PC-9 (cell line): ENCODE measurements at places on chromosomes 5 and 9. TPM values are rescaled to one million over a fixed set of nuclear protein-coding genes. Genes with fewer than 3 reads are reported as not detected.

GRCh38 chr9:133536080-133536479, 1.6 kb downstream of the ADAMTSL2 start:
- H3K36me3 ChIP-seq: no peaks in the 10 kb centered on the region
- no peaks in the 10 kb centered on the region for H3K4me1 ChIP-seq
- H3K27ac ChIP-seq: no peak overlapping the region

DNA sequence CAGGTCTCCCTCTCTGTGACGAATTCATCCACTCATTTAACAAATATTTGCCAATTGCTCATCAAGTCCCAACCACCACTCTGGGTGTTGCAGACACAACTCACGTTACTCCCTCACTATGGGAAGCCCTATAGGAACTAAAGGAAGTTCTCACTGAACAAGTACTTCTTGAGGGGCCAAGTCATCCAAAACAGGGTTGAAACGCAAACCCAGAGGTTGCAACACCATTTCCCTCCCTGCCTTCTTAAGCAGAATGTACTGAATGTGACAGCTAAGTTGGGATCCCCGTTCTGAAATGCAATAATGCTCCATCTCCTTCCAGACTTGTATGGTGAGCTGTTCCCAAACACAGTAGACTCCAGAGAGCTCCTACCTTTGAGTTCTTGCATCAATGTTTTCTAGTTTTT, 34.3 kb downstream of the EPB41L4B start:
- DNase-seq: peak; percentile 77
- peak overlapping the region; percentile 61 for H3K27ac ChIP-seq
- peaks cover 32% of the 10 kb centered on the region for H3K4me1 ChIP-seq

DNA sequence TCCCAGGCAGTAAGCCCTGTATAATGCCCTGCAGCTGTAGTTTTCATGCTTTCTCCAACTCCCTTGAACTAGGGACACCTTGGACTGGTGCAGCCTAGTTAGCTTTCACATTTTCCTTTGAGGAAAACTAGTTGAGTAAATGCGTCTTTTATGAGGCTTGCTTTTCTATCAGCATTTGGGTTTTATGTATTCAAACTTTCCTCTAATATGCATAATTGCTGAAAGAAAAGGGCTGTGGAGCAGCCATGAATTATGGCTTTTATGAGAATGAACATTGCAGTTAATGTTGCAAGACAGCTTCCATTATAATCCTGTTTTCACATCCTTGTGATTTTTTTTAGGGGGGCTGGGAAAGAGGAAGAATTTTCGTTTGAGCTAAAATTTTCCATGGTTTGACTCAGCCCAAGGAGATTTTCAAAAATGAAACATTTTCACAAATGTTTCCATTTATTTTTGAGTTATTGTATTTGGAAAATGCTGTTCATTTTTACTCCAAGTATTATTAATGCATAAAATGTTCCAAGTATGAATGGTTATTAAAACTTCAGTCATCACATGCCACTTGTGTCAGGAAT, 57.9 kb upstream of the PPP3R2 start:
- no peak overlapping the region for H3K4me3 ChIP-seq
- no peak for DNase-seq
- H3K36me3 ChIP-seq: no peaks in the 10 kb centered on the region
- H3K4me1 ChIP-seq: no peaks in the 10 kb centered on the region
- H3K27me3 ChIP-seq: no peaks in the 10 kb centered on the region
- H3K27ac ChIP-seq: no peak overlapping the region

DNA sequence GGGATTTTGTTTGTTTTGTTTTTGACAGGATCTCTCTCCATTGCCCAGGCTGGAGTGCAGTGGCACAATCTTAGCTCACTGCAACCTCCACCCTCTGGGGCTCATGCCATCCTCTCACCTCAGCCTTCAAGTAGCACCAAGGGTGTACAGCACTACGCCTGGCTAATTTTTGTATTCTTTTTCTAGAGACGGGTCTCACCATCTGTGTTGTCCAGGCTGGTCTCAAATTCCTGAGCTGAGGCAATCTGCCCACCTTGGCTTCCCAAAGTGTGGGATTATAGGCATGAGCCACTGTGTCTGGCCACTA, 7.3 kb downstream of the GCNT1 start:
- H3K27ac ChIP-seq: no peak overlapping the region
- no peak for DNase-seq
- H3K4me3 ChIP-seq: no peak overlapping the region
- no peaks in the 10 kb centered on the region for H3K4me1 ChIP-seq
- no peaks in the 10 kb centered on the region for H3K27me3 ChIP-seq

DNA sequence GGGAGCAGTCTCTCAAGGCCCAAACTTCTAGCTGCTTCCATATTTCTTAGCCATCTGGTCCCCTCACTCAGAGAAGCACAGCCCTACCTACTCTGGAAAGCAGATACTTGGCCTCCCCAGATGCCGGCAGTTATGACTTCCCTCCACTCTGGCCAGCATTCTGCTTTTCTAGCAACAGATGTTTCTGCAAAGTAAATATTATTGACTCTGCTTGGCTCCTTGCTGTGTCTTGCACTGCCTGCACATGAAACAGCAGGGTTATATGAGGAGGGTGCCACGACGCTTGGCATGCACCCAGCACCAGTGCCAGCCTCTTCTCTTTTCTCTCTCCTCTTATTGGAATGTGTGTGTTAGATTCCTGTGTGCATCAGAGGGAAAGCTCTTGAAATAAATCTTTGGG, 99.7 kb downstream of the ARHGAP26 start:
- peaks cover 55% of the 10 kb centered on the region for H3K4me1 ChIP-seq
- no peaks in the 10 kb centered on the region for H3K36me3 ChIP-seq
- no peak overlapping the region for H3K4me3 ChIP-seq
- no peak overlapping the region for H3K27ac ChIP-seq
- no peaks in the 10 kb centered on the region for H3K27me3 ChIP-seq

DNA sequence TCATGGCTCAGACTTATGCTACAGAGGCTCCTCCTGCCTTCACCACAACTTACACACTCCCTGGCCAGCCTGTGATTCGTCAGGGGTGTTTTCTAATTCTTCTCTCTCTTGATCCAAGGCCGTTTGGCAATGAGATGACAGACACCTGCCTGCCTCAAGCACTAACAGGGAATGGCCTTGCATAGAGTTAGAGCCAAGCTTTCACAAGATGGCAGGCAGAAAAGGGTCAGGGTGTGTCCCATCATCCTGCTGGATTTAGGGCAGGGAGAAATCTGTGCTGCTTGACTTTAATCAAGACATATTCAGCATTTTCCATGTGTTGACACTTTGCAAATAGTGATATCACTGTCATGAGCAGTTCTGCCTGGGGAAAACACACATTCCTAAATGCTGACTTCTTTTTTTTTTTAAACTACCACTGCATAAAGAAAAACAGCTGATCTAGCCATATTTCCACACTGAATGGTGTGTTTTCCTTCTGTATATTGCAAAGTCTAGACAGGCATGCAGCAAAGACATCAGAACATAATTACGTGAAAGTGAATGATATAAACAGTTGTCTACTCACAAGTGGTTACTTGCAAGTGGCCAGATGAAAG, 95.0 kb upstream of the SLC25A48 start:
- H3K36me3 ChIP-seq: no peaks in the 10 kb centered on the region
- peaks cover 65% of the 10 kb centered on the region for H3K27me3 ChIP-seq
- DNase-seq: no peak
- H3K27ac ChIP-seq: no peak overlapping the region

DNA sequence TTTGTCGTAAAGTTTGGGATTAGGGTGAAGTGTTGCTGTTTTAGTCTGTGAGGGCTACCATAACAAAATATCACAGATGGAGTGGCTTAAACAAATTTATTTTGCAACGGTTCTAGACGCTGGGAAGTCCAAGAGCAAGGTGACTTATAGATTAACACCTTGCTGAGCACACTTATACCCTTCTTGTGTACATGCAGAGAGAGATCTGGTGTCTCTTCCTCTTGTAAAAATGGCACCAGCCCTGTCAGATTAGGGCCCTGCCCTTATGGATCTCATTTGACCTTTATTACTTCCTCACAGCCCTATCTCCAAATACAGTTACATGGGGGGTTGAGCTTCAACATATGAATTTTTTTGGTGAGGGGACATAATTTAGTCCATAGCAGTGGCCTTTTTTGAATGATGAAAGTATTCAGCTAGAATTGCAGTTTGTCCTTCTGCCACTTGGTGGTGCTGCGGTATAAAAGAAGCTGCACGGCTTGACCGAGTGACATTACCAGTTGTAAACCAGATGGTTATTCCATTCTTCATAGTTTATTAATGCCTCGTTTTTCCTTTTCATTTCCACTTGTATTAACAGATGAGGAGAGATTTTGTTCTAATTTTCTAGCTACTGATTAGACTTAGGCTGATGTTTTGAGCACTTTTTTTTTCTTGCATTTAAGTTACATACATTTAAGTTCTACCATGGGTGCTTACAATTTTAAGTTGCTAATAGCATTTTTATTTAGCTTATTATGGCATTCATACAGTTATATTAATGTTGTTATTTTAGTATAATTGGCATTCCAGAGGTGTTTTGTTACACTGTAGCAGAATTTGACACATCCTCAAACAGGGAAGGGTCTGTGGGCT, 19.4 kb downstream of the DCP2 start:
- peaks cover 38% of the 10 kb centered on the region; the same call in 1 of the 2 replicates for H3K36me3 ChIP-seq
- peak; percentile 39 for DNase-seq
- no peak overlapping the region for H3K4me3 ChIP-seq

- no peaks in the 10 kb centered on the region for H3K27me3 ChIP-seq
- 0 out of 2 replicates have a peak, but pooled peaks cover 6% of the 10 kb centered on the region for H3K36me3 ChIP-seq
- H3K4me1 ChIP-seq: peaks cover 45% of the 10 kb centered on the region
- peak; percentile 88 for DNase-seq
These were observed 5.5 kb upstream of the SET start for GRCh38 chr9:128683340-128684064.

DNA sequence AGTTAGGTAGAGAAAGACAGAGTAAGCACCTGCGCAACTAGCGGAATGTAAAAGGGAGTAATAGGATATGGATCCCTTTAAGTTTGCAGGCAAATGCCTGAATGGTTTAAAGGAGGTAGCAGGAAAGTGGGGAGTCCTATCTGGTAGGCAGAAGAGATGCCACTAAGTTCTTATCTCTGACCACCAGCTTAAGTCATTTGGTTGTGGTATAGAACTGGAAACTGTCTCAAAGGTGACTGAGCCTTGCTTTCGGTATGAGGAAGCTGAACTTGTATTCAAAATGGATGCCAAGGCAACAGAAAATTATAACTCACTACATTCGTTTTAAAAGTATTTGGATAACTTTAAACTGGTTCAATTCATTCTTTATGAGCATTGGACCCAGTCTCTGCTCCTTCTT, 475.6 kb downstream of the DMRTA1 start:
- no peaks in the 10 kb centered on the region for H3K4me1 ChIP-seq
- DNase-seq: no peak
- H3K4me3 ChIP-seq: no peak overlapping the region
- no peaks in the 10 kb centered on the region for H3K36me3 ChIP-seq
- no peaks in the 10 kb centered on the region for H3K27me3 ChIP-seq

DNA sequence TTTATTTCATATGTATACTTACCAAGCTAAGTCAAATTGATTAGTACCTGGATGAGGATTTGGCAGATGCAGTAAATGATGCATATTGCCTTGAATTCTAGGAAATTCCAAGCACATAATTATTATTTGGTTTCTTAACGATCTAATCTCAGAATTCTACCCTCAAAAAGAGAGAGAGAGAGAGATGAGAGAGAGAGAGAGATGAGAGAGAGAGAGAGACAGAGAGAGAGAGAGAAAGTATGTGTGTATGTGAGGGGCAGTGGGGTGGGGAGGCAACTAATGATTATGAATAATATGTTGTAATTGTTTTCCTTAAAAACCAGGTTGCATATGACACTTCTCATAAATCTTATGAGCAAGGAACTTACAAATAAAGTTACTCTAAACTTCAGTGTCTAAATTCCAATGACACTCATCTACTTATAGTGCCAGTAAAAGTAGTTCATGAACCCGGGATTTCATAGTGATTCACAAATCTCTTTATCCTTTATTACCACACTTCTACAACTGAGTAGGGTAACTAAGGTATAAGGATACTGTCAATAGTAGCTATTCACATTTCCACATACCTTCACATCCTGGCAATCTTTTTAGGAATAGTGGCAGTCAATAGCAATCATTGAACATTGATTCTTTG, 60.5 kb upstream of the EDIL3 start:
- H3K27me3 ChIP-seq: no peaks in the 10 kb centered on the region
- no peak overlapping the region for H3K27ac ChIP-seq
- no peaks in the 10 kb centered on the region for H3K36me3 ChIP-seq
- no peaks in the 10 kb centered on the region for H3K4me1 ChIP-seq
- DNase-seq: no peak

- no peaks in the 10 kb centered on the region for H3K27me3 ChIP-seq
- no peak overlapping the region for H3K27ac ChIP-seq
- H3K4me1 ChIP-seq: peaks cover 16% of the 10 kb centered on the region
- no peak for DNase-seq
- no peaks in the 10 kb centered on the region for H3K36me3 ChIP-seq
These were observed 2.7 kb upstream of the BICD2 start for GRCh38 chr9:92767066-92768054.

DNA sequence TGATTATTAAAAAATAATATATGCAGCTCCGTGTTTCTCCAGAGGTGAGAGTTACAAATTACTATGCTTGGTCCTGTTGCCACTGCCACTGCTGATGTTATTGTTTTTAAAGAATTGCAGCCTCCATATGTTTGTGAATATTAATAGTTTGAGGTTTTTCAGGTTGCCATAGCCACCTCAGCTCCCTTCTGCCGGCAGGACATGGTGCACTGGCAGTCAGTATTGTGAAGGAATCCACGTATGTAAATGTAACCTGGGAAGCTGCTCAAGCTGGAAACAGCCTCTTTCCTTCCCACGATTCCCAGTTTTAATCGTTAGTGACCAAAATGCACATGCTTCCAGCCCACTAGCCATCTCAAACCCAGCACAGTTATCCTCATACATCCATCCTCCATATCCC, 184.4 kb upstream of the CCNG1 start:
- H3K4me3 ChIP-seq: no peak overlapping the region
- H3K36me3 ChIP-seq: no peaks in the 10 kb centered on the region
- H3K4me1 ChIP-seq: no peaks in the 10 kb centered on the region
- no peaks in the 10 kb centered on the region; the same call in 1 of the 2 replicates for H3K27me3 ChIP-seq

GRCh38 chr9:88164850-88165249, 26.6 kb upstream of the SPATA31C2 start:
- H3K4me3 ChIP-seq: no peak overlapping the region
- no peak for DNase-seq
- no peak overlapping the region for H3K27ac ChIP-seq

GRCh38 chr5:107359033-107359915, 311.5 kb downstream of the EFNA5 start:
- no peak overlapping the region for H3K27ac ChIP-seq
- H3K36me3 ChIP-seq: no peaks in the 10 kb centered on the region
- no peak for DNase-seq
- no peak overlapping the region for H3K4me3 ChIP-seq

GRCh38 chr5:77642738-77643653, 4.5 kb upstream of the OTP start:
- H3K4me1 ChIP-seq: no peaks in the 10 kb centered on the region
- no peaks in the 10 kb centered on the region for H3K36me3 ChIP-seq
- peaks cover 24% of the 10 kb centered on the region for H3K27me3 ChIP-seq
- DNase-seq: no peak
- H3K27ac ChIP-seq: no peak overlapping the region

Gene SH2D3C
- 0.75 and 0.79 TPM in 2 replicates for total RNA-seq

Gene TCF7
- 8.9 and 13.0 TPM in 2 replicates for total RNA-seq

Gene FOXI1
- not detected in 2 replicates for total RNA-seq
